Central memory CD8-positive, alpha-beta T cell (primary cell): ENCODE measurements at places on chromosomes 3 and 15.

GRCh38 chr3:66048051-66048395, 9.3 kb upstream of the MAGI1 start:
- no peak for DNase-seq

DNA sequence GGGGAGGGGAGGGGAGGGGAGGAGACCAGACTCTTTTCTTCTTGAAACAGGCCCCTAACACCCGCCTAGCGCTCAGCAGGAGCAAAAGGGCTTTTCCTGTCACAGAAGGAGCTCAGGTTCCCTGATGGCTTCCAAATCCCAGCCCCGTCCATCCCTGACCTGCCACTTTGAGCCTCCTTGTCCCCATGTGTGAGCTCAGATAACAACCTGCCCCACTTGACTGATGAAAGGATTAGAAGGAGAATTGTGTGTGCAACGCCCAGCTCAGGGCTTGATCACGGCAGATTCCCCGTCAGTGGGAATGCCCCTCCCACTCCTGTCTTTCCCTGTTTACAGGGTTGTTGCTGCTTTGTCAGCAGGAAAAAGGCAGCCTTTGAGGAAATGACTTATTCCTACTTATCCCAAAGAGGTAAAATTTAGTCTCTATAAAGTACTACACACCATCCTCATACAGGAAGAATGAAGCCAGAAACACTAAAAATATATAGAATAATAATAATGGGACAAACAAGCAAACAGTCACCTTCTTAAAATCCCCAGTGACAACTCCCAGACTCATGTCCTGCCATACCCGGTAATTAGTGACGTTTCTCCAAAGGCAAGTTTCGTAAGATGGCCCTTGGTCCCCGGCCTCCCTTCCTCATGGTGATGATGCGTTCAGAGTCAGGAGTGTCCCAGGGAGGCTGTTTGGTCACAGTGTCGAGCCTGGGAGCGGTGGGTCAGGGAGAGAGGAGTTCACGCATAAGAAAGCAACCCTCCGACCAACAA, 6.1 kb upstream of the LRRC15 start:
- DNase-seq = no peak

GRCh38 chr15:60534546-60534945, 55.6 kb upstream of the ICE2 start:
- no peak for DNase-seq

DNA sequence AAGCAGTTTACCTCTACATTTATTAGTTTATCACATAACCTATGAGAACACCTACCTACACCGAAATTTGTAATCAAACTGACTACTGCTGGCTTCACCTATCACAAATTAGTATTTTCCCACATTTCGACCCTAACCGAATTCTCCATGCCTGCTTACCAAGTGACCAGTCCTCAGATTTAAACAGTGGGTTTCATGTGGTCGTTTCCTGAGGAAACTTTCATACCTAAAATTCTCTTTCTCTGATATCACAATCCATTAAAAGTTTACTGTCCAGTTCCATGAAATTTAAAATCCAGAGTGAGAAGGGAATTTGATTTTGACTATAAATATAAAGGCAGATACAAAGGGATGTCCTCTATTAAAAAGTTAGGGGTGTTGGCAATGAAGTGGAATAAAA, 1.9 kb downstream of the PLOD2 start:
- no peak for DNase-seq

- DNase-seq = no peak
These were observed 129.9 kb upstream of the ABI3BP start for GRCh38 chr3:101123081-101123480.

DNA sequence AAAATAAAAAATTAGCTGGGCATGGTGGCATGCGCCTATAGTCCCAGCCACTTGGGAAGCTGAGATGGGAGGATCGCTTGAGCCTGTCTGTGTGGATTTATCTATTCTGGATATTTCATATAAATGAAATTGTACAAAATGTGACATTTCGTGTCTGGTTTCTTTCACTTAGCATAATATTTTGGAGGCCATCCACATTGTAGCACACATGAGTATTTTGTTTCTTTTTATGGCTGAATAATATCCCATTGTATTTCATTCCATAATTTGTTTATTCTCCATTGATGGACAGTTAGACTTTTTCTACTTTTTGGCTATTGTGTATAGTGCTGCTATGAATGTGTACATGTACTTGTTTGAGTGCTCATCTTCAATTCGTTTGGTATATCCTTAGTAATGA, 52.9 kb upstream of the DYNC1LI1 start:
- no peak for DNase-seq

- DNase-seq = no peak
These were observed 55.8 kb upstream of the SLC7A14 start for GRCh38 chr3:170641510-170642236.

DNA sequence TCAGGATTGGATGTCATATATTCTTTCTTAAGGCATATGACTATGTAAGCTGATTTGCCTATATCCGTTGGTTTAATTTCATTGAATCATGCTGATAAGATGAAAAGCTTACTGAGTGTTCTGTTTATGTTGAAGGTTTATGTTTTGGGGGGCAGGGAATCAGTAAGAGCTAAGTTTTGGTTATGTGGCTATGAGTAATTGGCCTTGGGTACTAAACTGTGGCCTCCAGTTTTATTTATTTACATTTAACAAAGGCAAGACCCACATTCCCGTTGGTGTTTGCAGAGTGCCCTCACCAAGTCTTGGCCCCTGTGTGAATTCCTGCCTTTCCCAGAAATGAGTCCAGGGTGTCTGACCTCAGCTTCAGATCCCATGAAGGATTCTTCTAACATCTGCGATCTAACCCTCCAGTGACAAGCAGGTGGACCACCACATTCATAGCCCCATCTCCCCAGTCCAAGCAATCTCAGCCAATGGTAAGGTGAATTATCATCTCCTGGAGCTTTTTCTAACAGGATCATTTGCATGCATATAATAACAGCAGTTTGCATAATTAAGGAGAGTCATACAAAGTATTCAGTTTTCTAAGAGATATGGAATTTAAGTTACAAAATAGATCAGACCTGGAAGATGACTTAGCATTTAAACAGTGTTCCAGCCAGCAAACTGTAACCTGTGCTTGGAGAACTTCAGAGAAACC, 27.4 kb downstream of the GLDN start:
- no peak for DNase-seq

DNA sequence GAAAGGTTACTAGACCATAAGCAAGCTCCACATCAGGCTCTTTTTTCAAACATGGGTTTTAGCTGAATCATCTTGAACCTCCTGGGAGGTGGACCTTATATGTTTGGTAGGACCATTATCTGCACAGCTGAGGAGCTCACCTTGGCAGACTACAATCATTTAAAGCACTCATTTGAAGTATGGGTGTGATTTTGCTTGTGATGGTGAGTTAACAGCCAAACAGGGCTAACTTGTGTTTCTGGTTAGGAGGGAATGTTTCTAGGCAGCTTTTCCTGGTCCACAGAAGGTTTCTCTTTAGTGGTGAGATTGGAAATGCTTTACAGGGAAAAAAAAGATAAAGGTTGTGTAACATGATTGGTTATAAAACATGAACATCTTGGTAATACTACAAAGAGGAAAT, 61.8 kb downstream of the ARHGEF26 start:
- DNase-seq = no peak

- no peak for DNase-seq
These were observed 227.5 kb upstream of the KCNMB2 start for GRCh38 chr3:178308771-178309170.
